ENCODE measurements at places on chromosomes 3 and 15. TPM values are rescaled to one million over a fixed set of nuclear protein-coding genes. Genes with fewer than 3 reads are reported as not detected.

DNA sequence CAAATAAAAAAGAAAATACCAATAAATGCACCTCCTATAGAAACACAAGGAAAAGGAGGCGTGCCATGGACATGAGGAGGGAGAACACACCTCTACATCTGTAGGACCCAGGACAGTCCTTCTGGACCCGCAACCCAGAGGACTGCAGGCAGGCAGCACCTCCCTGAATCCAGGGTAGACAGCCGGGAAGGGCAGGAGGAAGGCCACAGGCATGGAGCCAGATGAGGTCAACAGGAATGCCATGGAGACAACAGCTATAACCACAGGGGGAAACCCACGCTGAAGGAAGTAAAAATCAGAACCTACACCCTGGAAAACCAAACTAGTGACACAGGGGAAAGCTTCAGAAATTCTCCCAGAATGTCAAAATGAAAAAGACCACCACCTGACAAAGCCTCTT, 248.8 kb upstream of the NSMCE3 start:
- DNase-seq = no peak

GRCh38 chr3:143380449-143380848, 260.9 kb downstream of the CHST2 start:
- DNase-seq = no peak

The HAPLN3 gene
- 83.4 TPM for total RNA-seq

DNA sequence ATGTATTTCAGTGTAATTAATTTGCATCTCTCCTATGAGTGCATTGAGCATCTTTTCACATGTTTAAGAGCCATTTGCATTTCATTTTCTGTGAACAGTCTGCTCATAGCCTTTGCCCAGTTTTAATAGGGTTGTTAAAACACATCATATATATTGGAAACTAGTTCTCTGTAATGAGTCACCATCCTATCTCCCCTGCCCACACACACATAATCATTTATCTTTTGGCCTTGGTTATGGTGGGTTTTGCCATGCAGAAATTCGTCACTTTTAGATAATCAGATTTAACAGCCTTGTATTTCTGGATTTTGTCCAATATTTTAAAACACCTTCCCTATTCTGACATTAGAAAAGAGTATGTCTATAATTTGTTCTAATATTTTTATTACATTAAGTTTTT, 11.9 kb upstream of the CHRM5 start:
- DNase-seq = no peak

The FYTTD1 gene
- total RNA-seq = 77.2 TPM

- DNase-seq = no peak
Measured at GRCh38 chr3:52851348-52851747, 16.5 kb upstream of the MUSTN1 start.

GRCh38 chr3:111967068-111967467, 11.8 kb upstream of the ABHD10 start:
- DNase-seq = no peak

The C3orf52 gene
- total RNA-seq = 12.4 TPM

The IL5RA gene
- 0.12 TPM for total RNA-seq

- no peak for DNase-seq
Measured at GRCh38 chr15:80586161-80586560, 108.9 kb upstream of the ABHD17C start.

The RYR3 gene
- total RNA-seq = 0.02 TPM

DNA sequence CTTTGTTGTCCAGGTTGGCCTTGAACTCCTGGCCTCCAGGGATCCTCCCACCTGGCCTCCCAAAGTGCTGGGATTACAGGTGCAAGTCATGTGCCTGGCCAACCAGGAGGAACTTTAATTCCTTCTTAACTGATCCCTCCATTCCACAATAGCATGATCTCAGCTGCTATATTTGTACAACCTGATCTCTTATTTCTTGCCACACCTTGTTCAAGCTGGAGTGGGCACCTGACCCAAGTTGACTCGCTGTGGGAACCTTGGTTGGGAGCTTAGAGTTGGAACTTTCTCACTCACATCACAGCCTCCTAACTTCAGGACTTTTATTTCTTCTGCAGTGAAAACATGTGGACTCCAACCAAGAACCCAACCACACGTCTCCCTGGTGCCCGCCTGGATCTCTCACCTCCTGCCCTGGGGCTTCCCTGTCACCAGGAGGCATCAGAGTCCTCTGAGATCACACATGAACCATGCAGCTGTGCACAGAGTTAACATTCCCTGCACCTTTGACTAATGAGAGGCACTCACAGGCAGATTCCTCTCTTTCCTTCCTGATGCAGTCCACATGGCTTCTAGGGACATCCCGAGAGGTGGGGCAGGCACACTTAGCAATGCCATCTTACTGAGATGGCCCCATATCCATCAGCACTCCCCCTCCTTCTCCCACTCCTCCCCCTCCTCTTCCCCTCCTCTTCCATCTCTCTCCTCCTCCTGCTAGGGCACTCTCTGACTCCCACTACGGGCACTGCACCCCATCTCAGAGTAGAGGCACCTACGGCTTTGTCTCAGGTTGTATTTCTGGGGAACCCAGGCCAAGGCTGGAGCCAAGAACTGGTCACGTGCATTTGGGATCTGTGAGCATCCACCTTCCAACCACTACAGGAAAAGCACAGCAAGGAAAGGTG, 9.7 kb upstream of the CYFIP1 start:
- no peak for DNase-seq

DNA sequence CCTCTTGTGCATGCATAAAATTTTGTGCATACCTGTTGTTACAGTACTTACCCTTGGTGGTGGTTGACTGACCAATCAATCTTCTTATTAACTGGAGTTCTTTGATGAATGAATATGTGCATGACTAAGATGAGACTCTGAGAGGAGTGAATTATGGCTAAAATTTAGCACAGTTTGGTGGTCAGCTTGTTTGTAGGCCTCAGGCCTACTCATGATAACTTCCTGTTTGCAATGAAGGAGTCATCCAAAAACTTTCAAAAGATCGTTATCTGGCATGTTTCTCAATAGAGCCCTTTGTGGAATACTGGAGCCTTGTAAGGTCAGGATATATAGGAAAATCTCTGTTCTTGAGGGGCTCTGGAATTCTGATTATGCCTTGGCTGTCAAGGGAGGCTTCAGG, 66.5 kb downstream of the LEKR1 start:
- no peak for DNase-seq

DNA sequence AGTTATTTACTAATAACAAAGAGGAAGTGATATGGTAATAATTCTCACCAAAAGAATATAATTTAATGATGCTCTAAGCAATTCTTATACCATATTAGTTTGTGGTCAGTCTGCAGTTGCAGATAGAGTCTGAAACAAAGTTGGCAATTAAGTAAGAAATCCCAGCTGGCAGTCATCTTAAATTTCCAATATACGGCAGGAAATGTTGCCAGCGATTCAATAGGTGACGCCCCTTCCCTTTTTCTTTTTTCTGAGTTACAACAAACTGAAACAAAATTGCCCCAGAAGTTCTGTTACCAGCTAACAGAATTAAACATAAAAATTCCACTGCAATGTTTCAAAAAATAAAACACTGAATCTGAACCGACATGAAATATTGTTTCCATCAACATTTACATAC, 26.7 kb downstream of the LRRFIP2 start:
- no peak for DNase-seq

The CYP1A1 gene
- total RNA-seq = 0.29 TPM

The CLDN18 gene
- not detected for total RNA-seq

DNA sequence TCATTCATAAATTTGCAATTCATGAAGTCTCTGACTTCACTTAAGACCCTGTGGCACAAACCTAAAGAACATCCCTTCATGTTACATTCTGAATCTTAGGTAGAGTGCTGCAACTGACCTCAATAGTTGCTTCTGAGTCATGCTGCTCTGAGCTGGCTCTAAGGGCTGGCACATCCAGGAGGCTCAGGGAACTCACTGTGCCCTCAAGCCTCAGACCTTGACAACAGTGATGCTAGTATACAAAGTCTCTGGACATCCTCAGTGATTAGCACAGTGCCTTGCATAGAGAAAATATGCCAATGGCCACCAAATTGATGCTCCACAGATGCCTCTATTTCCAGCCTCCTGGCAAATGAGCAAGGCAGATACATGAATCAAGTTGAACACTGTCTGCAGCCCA, 740.9 kb upstream of the LMCD1 start:
- DNase-seq = no peak

DNA sequence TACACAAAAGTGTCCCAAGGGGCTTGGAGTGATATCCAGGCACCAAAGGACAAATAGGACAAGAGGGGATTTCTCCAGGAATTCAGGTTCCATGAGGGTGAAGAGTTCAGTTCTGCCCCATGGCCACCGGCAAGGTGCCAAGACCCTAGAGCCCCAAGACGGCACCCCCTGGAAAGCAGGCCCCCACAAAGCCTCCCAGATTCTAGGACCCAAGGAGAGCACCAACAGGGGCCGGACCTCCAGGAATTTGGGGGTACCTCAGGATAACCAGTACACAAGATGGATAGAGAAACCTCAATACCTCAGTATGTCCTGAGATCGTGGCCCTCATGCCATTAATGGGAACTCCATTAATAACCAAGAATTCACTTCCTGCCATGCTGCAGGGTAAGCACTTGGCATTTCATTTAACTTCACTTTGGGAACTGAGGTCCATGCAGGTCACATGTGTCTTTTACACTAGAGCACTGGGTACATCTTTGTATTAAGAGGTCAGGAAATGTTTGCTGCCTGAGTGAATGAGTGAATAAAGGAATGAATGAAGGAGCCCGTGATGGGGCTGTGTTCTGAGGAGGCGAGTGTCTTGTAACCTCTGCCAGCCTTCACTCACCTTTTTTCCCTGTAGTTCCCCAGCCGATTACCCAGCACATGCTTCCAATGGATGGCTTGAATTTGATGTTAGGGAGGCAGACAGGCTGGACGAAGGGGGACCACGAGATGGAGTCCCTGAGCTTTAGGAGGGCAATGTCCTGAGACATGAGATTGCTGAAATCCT, 15.5 kb upstream of the PRSS50 start:
- no peak for DNase-seq

DNA sequence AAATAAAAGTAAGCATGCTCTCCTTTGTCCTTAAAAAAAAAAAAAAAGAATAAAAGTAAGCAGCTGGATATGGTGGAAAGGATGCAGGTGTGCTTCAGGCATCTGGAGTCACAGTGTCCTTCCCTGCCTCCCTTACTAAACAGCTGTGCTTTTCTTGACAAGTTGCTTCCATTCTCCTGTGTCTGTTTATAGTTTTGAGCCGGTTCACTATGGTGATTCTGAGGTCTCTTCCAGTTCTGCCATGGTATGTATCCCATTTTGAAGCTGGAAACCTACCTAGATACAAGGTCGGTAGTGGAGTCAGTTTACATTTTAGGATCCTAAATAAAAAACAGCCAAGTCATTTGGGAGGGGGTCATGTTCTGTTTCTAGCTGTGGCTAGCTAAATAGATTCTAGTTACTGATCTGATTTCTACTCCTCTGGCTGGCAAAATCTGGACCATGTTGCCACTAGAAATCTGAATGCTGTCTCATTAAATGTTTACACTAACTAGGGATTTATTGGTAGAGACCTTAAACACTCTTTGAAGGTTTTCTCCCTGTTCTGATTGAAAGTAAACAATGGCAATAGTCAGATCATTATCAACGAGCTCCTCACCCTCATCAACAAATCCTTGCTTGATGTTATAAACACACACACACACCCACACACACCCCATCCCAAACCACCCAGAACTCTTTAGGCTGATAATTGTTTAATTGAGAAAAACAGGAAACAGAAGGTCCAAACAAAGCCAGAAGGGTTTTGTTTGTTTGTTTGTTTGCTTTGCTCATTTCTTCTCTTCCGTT, 7.9 kb downstream of the TNFSF10 start:
- no peak for DNase-seq

The DNASE1L3 gene
- total RNA-seq = not detected

The MEGF11 gene
- total RNA-seq = not detected

The SLC22A14 gene
- total RNA-seq = not detected

- DNase-seq = no peak
Measured at GRCh38 chr15:48550822-48551525, 94.5 kb downstream of the FBN1 start.

GRCh38 chr3:89740080-89740880, 632.9 kb downstream of the EPHA3 start:
- DNase-seq = no peak

All from activated T-helper 1 cell treated with anti-CD3 and anti-CD28 coated beads, Interleukin-12 subunit alpha, Interleukin-12 subunit beta, Interleukin-2, Interleukin-4 antibody, amounts not matched to agents 30 ng/mL and 10 ng/mL and 1 ng/mL, durations not matched to agents 14 hours and 24 hours and 36 hours (primary cell).